ENCODE measurements at places on chromosomes 4 and X.

- no peak for DNase-seq
Observed at GRCh38 chr4:47410271-47410670, 53.2 kb downstream of the COMMD8 start.

DNA sequence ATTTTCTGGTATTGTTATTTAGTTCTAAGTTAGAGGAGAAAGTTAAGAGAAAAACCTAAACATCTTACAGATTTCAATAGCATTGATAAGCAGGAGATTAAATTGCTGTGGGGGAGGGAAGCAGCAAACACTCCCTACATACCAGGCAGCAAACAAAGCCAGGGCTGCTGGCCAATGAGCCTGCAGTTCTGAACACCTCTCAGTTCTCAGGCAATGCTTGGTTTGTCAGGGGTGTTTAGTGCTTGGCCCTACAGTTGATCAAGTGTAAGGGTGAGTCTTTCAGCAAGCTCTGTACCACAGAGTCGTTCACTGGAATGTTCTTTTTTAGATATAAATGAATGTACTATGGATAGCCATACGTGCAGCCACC lies 38.6 kb downstream of the EGFL6 start:
- no peak for DNase-seq

DNA sequence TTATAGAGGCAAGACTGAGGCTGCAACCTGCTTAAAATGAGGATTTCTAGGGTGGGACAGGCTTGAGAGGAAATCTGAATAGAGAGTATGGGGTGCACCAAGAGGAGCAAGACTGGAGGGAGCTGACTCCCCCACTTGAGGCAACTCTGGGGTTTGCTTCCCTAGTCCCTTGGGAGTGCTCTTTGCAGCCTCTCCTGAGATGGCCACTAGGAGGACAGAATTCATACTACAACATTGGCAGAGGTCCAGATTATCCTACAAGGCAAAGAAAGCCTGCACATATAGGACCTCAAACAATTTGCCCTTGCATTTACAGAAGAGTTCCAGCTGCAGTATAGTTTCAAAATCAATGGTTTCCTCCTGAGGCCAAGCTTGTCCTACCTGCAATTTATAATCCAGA lies 830.9 kb downstream of the TECRL start:
- DNase-seq = no peak

GRCh38 chrX:86348669-86349068 lies 200.4 kb downstream of the DACH2 start:
- no peak for DNase-seq

DNA sequence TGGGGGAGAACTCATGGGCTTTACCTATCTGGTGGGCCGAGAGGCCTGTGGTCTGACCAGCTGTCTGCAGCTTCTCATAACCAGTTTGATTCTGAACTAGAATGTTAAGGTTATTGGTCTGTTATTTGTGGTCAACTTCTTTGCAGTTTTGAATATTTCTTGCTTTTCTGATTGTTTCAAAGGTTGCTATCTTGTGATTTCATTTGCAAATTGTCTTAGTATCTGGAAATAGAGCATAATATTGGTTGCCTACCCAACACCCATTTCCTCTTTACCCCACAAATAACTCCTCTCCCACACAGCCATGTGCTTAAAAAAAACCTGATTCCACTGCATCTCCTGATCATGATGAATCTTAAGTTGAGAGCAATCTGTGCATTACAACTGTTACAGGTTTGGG lies 39.1 kb upstream of the BMP2K start:
- no peak for DNase-seq

DNA sequence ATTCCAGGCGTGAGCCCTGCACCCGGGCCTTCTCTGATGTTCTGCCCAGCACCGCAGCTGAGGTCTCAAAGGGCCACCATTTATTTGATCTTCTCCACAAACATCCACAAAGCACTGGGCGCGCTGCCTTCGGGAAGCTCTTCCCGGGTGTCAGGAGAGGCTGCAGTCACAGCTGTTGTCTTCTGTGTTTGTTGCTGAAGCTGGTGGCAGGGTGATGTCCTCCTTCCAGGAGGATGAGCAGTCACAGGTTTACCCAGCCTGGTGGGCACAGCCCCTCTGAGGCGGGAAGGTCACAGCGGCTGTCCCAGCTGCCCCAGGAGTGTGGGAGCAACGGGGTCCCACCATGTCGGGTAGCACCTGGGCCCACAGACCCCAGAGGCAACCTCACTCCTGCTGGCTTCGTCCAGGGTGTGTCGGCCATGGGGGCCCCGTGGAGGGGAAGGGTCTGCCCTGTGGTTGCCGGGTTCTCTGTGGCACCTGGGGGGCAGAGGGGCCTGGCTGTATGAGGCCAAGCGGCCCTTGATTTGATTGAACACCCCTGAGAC lies 27.6 kb downstream of the FGFRL1 start:
- no peak for DNase-seq

- no peak for DNase-seq
Observed at GRCh38 chr4:2352729-2353221, 65.7 kb downstream of the ZFYVE28 start.

GRCh38 chrX:56787734-56788152 lies 58.7 kb downstream of the NBDY start:
- no peak for DNase-seq

DNA sequence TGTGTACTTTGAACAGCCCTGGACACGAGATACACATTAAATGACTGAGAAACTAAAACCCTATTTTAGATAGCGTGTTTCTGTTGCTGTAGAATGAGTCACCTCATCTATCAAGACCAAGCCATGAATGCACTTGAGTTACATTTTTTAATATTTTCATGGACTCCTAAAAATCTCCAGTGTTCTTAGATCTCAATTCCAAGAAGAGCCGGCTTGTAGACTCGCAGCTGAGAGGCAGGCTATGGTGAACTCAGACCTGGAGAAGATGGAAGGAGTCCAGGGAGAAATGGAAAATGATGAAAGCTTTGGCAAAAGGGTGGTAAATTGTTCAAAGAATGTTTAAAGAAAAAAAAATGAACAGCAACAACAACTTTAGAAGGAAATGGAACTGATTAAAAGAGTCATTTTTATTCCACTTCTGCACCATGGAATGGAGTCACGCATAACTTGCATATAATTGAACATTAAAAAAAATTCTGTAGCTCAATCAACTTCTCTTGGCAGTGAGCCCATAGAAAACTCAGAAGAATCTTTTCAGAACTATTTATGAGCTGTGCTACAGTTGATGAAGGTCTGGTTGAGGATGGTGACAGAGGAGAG lies 129.8 kb downstream of the MXRA5 start:
- DNase-seq = no peak

GRCh38 chr4:98929341-98930267 lies 671 bp upstream of the EIF4E start:
- peak; percentile 29 for DNase-seq

- no peak for DNase-seq
Observed at GRCh38 chrX:136055651-136056221, 70.5 kb downstream of the SLC9A6 start.

DNA sequence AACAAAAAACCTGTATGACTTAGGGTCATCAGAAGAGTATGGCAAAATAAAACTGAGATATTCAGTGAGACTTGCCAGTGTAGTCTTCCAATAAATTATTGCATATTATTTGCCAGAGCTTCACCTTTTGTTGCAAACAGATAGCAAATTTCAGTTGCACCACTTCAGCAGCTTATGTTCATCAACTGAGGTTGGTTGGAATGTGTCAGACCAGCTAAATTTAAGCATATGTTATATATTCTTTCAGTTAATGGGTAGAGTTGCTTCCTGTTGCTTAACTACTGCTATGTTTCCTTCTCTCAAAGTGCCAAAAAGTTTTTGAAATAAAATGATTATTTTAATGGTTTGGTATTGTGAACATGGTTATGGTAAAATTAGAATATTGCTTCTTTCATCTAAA lies 61.5 kb downstream of the GALNT7 start:
- DNase-seq = no peak

DNA sequence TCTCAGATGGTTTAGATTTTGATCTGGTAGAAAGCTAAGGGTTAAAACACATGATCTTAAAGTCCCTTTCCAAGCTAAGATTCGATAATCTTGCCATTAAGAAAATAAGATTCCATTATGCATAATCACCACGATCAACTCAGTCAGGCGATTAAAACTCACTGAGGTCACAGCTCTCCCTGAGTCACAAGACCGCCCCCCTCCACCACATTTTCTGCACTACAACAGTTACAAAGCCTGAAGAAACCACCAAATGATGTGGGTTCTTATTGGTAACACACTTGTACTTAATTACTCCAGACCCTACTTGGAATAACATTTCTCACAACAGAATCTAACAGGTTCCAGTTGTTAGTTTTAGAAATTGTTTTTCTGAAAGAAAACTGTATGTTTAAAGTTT lies 62.8 kb downstream of the SH3KBP1 start:
- no peak for DNase-seq

- DNase-seq = no peak
Observed at GRCh38 chr4:147822128-147822527, 90.2 kb downstream of the ARHGAP10 start.

- no peak for DNase-seq
Observed at GRCh38 chrX:38221391-38221929, 789 bp upstream of the SRPX start.

DNA sequence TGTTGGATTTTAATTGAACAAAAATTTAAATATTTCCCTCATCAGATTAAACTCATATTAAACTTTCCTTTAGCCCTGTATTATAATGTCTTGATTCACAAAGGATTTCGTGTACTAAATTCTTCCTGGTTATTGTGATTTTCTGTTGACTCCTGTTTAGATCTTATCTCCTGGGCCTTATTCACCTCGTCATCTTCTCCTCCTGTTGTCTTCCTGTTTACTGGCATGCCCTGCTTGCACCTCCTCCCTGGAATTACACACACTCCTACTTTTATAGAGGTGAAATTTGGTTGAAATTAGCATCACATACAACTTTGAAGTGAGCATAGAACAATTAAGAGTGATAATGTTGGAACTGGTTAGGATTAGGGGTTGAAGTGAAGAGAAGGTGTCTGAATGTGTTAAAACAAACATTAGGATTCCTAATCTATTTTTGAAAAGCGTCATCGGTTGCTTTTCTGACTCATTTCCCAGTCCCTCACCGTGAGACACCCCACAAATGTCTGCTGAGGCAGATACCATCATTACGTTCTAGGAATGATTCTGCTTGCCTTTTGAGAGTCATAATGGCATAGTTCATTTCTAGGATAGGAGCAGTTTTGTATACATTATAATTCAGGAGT lies 32.5 kb downstream of the TLL1 start:
- no peak for DNase-seq

DNA sequence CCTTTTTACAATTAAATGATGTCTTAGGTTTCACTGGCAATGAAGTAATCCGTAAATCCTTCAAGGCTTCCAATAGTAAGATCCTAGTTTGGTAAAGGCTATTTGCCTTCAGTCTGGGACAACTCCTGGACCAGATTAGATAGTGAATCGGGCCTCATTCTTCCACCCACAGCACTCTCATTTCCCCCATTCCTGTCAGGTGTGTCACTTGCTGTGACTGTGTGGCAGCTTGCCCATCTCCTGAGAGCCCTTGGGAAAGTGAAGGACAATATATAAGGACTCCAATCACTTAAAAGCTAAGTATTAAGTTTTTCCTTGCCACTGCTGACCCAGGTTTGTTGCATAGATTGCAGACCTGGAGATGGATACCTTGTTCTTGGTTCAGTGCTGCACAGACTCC lies 3.3 kb upstream of the GASK1B start:
- no peak for DNase-seq

GRCh38 chr4:40482985-40483647 lies 146.5 kb downstream of the RBM47 start:
- DNase-seq = no peak

GRCh38 chr4:108685036-108685686 lies 34.8 kb downstream of the OSTC start:
- no peak for DNase-seq

- DNase-seq = no peak
Observed at GRCh38 chr4:180434131-180434895, 1808.9 kb upstream of the TENM3 start.

DNA sequence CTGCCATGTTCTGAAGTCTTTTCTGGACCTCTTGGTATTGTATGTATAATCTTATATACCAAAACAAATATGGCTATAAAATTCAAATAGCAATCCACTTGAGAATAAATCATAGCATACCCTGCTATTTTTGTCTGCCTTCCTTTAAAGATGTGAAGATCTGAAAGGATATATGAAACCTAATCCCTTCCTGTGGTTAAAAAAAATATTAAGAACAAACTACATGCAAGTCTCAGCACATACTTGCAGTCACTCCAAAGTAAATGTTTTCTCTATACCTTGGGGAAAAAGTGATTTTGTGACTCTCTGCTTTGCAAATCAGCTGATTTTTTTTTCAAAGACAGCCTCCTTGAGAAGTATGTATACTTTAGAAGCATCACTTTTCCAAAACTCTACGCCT lies 322.9 kb downstream of the ANKRD50 start:
- no peak for DNase-seq

DNA sequence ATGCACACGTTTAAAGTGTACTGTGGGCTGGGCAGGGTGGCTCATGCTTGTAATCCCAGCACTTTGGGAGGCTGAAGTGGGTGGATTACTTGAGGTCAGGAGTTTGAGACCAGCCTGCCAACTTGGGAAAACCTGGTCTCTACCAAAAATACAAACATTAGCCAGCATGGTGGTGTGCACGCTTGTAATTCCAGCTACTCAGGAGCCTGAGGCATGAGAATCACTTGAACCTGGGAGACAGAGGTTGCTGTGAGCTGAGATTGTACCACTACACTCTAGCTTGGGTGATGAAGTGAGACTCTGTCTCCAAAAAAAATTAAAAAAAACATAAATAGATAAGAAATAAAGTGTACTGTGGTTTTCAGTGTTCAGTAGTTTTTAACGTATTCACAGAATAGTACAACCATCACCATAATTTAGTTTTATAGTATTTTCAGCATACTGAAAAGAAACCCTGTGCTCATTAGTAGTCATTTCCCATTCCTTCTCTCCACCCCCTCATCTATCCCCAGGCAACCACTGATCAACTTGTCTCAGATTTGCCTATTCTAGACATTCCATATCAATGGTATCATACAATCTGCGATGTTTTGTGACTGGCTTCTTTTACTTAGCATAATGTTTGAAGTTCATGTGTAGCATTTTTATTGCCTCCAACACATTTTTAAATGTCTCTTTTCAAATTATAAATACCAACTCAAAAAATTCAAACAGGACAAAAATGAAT lies 19.1 kb downstream of the SLAIN2 start:
- DNase-seq = no peak

DNA sequence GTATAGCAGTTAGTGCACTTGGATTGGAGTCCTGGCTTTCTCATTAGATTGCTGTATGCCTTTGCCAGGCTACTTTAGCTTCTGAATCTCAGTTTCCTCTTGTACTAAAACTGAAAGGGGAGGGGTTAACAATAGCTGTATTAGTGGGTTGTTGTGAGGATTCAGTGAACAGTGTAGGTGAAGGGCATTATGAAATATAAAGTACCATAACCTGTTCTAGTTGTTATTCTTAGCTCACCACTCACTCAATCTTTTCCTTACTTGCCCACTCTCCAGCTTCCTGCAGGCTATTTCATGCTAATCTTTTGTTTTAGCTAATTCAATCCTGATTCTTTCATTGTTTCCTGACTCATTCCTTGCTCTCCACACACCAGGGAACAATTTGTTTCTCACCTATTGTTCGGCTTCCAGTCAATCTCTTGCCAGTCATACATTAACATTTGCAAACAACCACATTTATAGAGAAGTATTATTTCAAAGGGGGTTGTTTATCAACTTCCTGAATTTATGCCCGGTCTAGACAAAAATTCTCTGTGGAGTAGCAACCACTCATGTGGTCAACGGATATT lies 50.6 kb upstream of the EDA start:
- DNase-seq = no peak

GRCh38 chr4:7254736-7255487 lies 62.6 kb downstream of the SORCS2 start:
- no peak for DNase-seq

All from activated CD8-positive, alpha-beta memory T cell treated with anti-CD3 and anti-CD28 coated beads for 48 hours (primary cell).